ENCODE measurements at places on chromosomes 13 and 19.

DNA sequence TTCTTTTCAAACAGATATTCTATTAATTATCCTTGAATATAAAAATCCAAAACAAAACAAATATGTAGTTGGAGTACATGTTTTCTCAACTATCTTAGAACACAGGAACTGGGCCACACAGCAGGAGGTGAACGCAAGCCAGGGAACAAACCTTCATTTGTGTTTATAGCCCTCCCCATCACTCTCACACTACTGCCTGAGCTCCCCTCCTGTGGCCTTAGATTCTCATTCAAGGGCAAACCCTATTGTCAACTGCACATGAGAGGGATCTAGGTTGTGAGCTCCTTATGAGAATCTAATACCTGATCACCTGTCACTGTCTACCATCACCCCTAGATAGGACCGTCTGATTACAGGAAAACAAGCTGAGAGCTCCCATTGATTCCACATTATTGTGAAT lies 427.1 kb upstream of the PRR20A start:
- DNase-seq = no peak
- no peaks in the 10 kb centered on the region for H3K36me3 ChIP-seq
- no peaks in the 10 kb centered on the region for H3K4me1 ChIP-seq
- H3K27ac ChIP-seq = no peak overlapping the region
- no peak overlapping the region for H3K4me3 ChIP-seq

DNA sequence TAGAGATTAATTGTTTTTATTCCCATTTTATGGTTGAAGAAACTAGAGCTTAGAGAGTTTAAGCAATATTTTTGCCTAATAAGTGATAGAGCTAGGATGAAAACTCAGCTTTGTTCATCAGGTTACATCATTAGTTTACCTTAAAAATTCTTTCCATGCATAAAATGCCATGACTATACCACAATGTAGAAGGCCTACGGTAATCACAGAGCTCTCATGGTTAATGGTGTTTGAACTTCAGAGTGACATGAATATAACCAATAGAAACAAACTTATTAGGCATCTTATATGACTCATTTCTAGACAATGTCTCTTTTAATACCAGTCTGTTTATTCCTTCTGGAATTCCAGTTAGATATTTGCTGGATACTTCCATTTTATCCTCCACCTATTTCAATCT lies 78.5 kb downstream of the FGF9 start:
- no peak overlapping the region for H3K4me3 ChIP-seq
- H3K27me3 ChIP-seq = no peaks in the 10 kb centered on the region
- no peak for DNase-seq
- no peaks in the 10 kb centered on the region for H3K36me3 ChIP-seq

DNA sequence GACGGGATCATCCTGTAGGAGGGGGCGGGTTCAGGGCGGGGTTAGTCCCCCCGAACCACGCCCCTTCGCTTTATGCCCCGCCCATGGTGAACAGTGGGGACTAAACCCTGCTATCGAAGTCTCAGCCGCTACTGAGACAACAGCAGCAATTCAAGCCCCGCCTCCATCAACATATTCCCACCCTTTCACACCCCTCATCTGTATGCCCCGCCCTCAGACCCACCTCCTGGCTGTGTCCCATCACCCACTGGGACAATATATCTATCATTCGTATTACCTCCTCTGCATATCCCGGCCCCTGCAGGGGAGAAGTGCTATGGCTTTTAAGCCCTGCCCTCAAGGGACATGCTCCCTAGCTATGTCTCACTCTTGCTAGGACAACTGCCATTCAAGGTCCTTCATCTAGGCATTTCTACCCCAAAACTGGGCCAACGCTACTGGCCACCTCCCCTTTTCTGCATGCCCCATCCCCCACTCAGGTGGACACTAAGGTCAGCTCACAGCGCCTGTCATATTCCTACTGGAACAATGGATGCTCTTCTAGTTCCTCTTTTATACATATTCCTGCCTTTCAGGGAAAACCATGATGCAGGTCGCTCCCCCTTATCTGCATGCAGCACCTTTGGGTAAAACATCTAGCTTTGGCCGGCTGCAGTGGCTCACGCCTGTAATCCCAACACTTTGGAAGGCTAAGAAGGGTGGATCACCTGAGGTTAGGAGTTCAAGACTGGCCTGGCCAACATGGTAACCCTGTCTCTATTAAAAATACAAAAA lies 11.9 kb downstream of the LRFN1 start:
- H3K36me3 ChIP-seq = no peaks in the 10 kb centered on the region
- no peak for DNase-seq
- H3K4me1 ChIP-seq = peaks cover 15% of the 10 kb centered on the region
- H3K4me3 ChIP-seq = peak overlapping the region; percentile 52

GRCh38 chr13:67036699-67037457 lies 193.3 kb downstream of the PCDH9 start:
- H3K4me1 ChIP-seq = no peaks in the 10 kb centered on the region
- DNase-seq = no peak
- no peak overlapping the region for H3K4me3 ChIP-seq
- H3K36me3 ChIP-seq = no peaks in the 10 kb centered on the region
- H3K27me3 ChIP-seq = no peaks in the 10 kb centered on the region

- H3K4me3 ChIP-seq = no peak overlapping the region
- H3K4me1 ChIP-seq = peaks cover 15% of the 10 kb centered on the region
- no peak for DNase-seq
- H3K36me3 ChIP-seq = no peaks in the 10 kb centered on the region
These were observed 172.6 kb downstream of the NUFIP1 start for GRCh38 chr13:44816701-44817100.

GRCh38 chr13:97359181-97360057 lies 74.5 kb upstream of the RAP2A start:
- H3K27ac ChIP-seq = peak overlapping the region; percentile 20
- no peak overlapping the region for H3K4me3 ChIP-seq
- DNase-seq = no peak
- peaks cover 33% of the 10 kb centered on the region for H3K36me3 ChIP-seq
- no peaks in the 10 kb centered on the region for H3K27me3 ChIP-seq
- H3K4me1 ChIP-seq = peaks cover 55% of the 10 kb centered on the region

GRCh38 chr13:73983109-73983508 lies 151.1 kb downstream of the KLF12 start:
- no peaks in the 10 kb centered on the region for H3K27me3 ChIP-seq
- peak overlapping the region; percentile 21 for H3K27ac ChIP-seq
- peaks cover 67% of the 10 kb centered on the region for H3K4me1 ChIP-seq
- no peaks in the 10 kb centered on the region for H3K36me3 ChIP-seq
- H3K4me3 ChIP-seq = no peak overlapping the region
- no peak for DNase-seq

DNA sequence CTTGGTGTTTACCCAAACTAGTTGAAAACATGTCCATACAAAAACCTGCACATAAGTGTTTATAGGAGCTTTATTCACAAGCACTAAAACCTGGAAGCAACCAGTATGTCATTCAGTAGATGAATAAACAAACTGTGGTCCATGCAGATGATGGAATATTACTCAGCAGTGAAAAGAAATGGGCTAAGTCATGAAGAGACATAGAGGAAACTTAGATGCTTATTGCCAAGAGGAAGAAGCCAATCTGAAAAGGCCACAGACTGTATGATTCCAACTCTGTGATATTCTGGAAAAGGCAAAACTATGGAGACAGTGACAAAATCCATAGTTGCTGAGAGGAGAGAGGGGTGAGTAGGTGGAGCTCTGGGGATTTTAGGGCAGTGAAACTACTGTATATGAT lies 38.8 kb upstream of the MCF2L start:
- H3K27ac ChIP-seq = no peak overlapping the region
- no peak overlapping the region for H3K4me3 ChIP-seq
- no peaks in the 10 kb centered on the region for H3K36me3 ChIP-seq
- peaks cover 39% of the 10 kb centered on the region for H3K27me3 ChIP-seq

- DNase-seq = no peak
- H3K27me3 ChIP-seq = no peaks in the 10 kb centered on the region
- no peaks in the 10 kb centered on the region for H3K36me3 ChIP-seq
- H3K4me3 ChIP-seq = no peak overlapping the region
- H3K27ac ChIP-seq = peak overlapping the region; percentile 65
These were observed 16.1 kb upstream of the DHRS12 start for GRCh38 chr13:51820016-51820597.

GRCh38 chr13:27619728-27620376 lies 477 bp downstream of the LNX2 start:
- peaks cover 10% of the 10 kb centered on the region for H3K36me3 ChIP-seq
- peaks cover 63% of the 10 kb centered on the region for H3K4me1 ChIP-seq
- peak; percentile 38 for DNase-seq

GRCh38 chr13:74710006-74710405 lies 575.8 kb upstream of the KLF12 start:
- H3K4me3 ChIP-seq = no peak overlapping the region
- H3K36me3 ChIP-seq = no peaks in the 10 kb centered on the region
- H3K27me3 ChIP-seq = no peaks in the 10 kb centered on the region

DNA sequence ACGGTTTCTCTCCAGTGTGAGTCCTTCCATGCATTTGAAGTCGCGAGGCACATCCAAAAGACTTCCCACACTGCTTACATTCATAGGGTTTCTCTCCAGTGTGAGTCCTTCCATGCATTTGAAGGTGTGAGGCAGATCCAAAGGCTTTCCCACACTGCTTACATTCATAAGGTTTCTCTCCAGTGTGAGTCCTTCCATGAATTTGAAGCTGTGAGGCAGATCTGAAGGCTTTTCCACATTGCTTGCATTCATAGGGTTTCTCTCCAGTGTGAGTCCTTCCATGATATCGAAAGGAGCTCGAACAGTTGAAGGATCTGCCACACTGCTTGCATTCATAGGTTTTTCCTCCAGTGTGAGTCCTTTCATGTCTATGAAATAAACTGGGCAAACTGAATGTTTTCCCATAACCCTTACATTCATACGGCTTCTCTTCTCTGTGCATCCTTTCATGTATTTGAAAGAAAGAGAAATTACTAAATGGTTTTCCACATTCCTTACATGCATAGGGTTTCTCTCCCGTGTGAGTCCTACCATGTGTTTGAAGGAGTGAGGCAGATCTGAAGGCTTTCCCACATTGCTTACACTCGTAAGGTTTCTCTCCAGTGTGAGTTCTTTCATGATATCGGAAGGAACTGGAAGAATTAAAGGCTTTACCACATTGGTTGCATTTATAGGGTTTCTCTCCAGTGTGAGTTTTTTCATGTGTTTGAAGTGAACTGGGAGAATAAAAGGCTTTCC lies 20.3 kb downstream of the ZNF433 start:
- DNase-seq = no peak
- H3K36me3 ChIP-seq = peaks cover 77% of the 10 kb centered on the region

DNA sequence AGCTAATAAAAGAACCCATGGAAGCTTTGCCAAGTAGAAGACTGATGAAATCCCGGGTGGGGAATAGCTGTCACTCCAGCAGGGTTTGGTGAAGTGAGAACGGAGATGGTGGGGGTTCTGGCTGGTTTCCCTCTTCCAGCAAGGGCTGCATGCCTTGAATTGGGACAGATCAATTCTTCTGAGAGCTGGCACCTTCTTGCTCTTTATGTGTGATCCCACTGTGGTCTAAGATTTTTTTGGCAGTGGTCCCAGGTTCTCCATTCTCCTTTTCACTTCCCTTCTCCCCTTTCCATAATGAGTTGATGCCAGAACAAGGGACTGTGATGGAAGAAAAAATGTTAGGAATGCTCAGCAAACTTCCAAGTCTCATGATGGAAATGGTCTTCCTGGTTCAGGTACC lies 50.0 kb downstream of the TNFSF11 start:
- no peak overlapping the region for H3K27ac ChIP-seq
- no peak for DNase-seq
- no peaks in the 10 kb centered on the region for H3K4me1 ChIP-seq
- no peak overlapping the region for H3K4me3 ChIP-seq

GRCh38 chr19:5637971-5638370 lies 15.1 kb downstream of the SAFB start:
- DNase-seq = no peak
- H3K27me3 ChIP-seq = no peaks in the 10 kb centered on the region
- no peak overlapping the region for H3K27ac ChIP-seq

GRCh38 chr19:17872251-17873001 lies 681 bp downstream of the SLC5A5 start:
- H3K27me3 ChIP-seq = peaks cover 78% of the 10 kb centered on the region
- H3K4me1 ChIP-seq = peaks cover 19% of the 10 kb centered on the region
- DNase-seq = no peak
- H3K36me3 ChIP-seq = no peaks in the 10 kb centered on the region
- peak overlapping the region; percentile 23 for H3K4me3 ChIP-seq

- peak; percentile 42 for DNase-seq
- no peaks in the 10 kb centered on the region for H3K27me3 ChIP-seq
- H3K4me3 ChIP-seq = no peak overlapping the region
- H3K4me1 ChIP-seq = peaks cover 11% of the 10 kb centered on the region
- H3K27ac ChIP-seq = no peak overlapping the region
These were observed 26.4 kb downstream of the C13orf46 start for GRCh38 chr13:113947311-113948033.

GRCh38 chr19:35712567-35713505 lies 5.0 kb upstream of the KMT2B start:
- no peak overlapping the region for H3K27ac ChIP-seq
- H3K27me3 ChIP-seq = peaks cover 7% of the 10 kb centered on the region
- H3K4me1 ChIP-seq = peaks cover 21% of the 10 kb centered on the region
- H3K36me3 ChIP-seq = no peaks in the 10 kb centered on the region
- no peak overlapping the region for H3K4me3 ChIP-seq

Data from left ventricle myocardium inferior (tissue), 1 donor.